ENCODE measurements at places on chromosomes 11 and 22. TPM values are rescaled to one million over a fixed set of nuclear protein-coding genes. Genes with fewer than 3 reads are reported as not detected.

The UQCC3 gene
- total RNA-seq, result 3.1 TPM

The SLC22A8 gene
- total RNA-seq, result 0.18 TPM

The MRGPRX4 gene
- total RNA-seq, result not detected

The ANO3 gene
- total RNA-seq, result 0.45 TPM

The SAA2 gene
- total RNA-seq, result not detected

The CHADL gene
- total RNA-seq, result 2.4 TPM

The UPK3A gene
- total RNA-seq, result not detected
